ENCODE measurements at places on chromosomes 5 and 9.

DNA sequence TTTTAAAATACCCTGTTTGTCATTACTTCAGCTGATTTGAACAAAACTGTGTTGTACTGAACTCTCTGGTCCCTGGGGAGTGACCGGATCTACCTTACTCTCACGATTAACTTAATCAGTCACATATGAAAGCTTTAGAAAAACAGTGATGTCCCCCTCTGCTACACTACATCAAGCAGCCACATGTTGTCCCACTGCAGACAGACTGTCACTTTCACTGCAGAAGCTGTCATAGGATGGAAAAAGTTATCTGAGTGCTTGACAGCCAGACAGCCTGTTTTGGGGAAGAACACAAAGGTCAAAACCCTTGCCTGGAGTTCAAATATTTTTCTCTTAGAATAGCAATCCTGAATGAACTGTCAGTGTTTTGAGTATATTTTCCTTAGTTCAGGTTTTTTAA lies 546.4 kb downstream of the DTWD2 start:
- no peak for DNase-seq

GRCh38 chr9:76626141-76626540 lies 138.1 kb upstream of the PCA3 start:
- no peak for DNase-seq

- no peak for DNase-seq
Observed at GRCh38 chr5:68995845-68996545, 97.8 kb upstream of the SLC30A5 start.

GRCh38 chr9:69076550-69076949 lies 41.0 kb downstream of the FXN start:
- no peak for DNase-seq

GRCh38 chr5:174151599-174152181 lies 106.2 kb downstream of the NSG2 start:
- DNase-seq = no peak

GRCh38 chr5:108430931-108431608 lies 49.2 kb upstream of the FBXL17 start:
- no peak for DNase-seq

DNA sequence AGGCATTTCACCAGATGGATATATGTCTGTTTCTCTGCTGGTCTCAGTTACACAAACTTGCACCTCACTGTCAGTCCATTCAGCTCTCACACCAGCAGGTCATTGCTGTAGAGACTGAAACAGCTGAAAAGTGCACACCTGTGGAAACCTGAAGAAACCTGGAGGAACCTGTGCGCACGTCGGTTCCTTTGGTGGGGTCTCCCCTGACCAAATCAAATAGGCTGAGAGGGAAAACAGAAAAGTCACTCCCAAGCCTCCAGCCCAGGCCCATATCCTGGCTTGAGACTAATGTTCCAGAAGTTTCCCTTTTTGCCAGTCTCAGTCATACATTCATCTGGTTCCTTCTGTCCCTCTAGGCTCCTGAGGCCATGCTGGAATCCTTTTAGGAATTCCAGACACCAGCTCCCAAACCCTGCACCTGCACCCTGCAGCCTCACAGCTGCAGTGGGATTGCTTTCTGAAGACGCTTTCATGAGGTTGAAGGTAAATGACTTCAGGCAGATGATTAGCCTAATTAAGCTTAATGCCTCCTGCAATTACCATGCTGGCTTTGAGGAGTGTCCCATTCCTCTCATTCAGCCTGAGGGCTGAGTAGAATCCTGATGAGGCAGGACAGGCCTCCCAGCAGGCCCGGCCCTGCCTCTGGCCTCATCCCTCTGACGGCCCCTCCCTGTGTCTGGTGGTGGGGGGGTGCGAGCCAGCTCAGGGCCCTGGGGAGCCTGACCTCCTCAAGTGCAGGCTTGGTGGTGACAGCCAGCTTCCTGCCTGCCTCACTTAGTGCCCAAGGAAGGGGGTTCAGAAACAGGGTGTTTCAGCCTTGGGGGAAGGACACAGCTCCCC lies 24.3 kb upstream of the CXCL14 start:
- peak; percentile 7 for DNase-seq

DNA sequence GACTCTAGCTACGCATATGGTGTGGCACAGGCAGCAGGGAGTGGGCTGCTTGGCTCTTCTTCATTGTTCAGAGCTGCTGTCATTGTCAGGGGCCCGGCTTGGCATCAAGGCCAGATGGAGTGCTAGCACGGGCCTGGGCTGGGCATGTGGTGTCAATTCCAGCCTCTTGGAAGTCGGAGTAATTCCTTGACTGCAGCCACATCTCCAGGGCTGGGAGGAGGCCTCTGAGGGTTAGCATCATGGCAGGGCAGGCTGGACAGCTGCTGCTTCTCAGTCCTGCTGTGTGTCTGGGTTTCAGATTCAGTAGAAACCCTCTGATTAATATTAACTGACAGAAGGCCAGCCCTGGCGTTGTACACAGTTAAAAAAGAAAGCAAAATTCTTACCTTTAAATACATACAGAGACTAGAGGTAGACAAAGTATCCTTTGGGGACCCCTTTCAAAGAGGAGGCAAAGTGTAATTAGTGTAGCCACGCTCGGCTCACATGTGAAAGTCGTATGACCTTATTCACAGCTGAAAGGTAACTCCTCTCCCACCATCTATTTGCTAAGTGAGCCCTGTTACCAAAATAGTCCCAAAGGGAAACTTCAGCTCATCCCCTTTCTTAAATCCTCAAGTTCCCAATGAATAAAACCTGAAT lies 126.4 kb downstream of the DOCK2 start:
- no peak for DNase-seq

DNA sequence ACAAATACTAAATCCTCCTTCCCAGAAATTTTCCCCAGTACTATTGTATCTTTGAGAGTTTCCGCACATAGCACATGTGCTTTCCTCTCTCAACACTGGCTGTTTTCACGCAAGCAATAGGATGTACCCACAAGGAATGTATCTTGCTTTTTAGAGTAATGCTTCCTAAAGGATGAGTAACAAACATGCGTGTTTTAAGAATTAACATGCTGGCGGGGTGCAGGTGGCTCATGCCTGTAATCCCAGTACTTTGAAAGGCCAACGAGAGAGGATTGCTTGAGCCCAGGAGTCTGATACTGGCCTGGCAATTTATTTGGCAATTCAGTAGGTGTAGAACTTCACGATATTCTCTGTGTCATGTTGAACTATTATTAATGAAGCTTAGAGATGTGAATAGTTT lies 4.6 kb downstream of the RUFY1 start:
- no peak for DNase-seq

GRCh38 chr5:7638456-7638855 lies 212.5 kb downstream of the CFAP90 start:
- DNase-seq = no peak

DNA sequence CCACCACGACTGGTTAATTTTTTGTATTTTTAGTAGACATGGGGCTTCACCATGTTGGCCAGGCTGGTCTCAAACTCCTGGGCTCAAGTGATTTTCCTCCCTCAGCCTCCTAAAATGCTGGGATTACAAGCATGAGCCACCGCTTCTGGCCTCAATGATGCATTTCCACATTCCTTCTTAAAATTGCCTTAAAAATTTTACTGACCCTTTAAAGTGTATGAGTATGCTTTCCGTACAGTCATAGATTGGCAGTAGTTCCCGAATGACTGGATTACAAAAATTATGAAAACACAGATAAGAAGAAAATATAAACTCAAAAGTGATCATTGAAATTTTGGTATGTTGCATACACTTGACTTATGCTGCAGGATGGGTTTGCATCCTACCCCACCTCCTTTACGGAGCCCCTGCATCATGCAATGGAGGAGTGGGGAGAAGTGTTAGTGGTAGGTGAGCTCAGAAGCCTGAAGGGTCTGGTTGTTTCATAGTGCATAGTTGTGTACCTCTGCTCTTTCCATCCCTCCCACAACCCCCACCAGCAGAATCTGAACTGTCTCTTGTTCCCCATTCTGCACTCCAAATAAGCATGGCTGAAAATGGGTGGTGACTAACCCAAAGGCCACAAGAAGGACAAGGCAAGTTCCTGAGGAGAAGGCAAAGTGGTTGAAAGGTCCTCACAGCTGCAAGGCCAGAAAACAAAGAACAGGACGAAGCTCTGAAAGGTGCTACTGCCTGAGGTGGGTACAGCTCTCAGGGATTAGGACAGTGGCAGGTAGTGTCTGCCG lies 26.8 kb downstream of the ANKRD55 start:
- no peak for DNase-seq

DNA sequence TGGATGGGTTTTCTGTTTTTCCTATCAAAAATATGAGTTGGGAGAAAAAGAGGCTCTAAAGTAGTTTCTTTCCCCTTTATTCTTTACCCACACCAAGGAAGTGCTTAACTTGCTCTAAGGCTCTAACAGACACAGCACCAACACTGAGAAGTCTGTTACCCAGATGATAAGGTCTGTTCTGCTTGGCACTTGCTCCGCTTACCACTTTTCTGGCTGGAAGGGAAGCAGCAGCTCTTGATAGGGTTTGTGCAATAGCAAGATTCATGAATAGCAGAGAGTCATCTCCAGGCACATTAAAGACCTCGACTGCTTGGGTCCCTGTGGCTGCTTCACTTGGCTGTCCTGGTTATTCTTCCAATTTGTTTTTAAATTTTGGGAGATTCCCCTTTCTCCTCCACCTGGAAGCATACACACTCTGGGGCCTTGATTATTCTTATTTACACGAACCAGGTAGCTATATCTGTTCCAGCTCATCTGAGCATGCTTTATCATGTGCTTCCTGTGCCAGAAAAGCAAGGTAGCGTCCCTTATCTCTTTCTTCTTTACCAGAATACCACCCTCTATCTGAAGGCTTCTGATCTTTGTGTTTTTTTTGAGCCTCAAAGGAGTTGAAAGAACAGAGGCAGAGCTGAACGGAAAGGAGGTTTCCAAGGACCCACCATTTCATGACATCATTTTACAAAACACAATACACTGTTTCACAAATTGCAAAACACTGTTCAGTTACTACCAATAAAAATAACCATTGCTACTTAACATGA lies 24.8 kb downstream of the PPP3R2 start:
- no peak for DNase-seq

GRCh38 chr5:127101533-127101932 lies 28.2 kb upstream of the C5orf63 start:
- no peak for DNase-seq

DNA sequence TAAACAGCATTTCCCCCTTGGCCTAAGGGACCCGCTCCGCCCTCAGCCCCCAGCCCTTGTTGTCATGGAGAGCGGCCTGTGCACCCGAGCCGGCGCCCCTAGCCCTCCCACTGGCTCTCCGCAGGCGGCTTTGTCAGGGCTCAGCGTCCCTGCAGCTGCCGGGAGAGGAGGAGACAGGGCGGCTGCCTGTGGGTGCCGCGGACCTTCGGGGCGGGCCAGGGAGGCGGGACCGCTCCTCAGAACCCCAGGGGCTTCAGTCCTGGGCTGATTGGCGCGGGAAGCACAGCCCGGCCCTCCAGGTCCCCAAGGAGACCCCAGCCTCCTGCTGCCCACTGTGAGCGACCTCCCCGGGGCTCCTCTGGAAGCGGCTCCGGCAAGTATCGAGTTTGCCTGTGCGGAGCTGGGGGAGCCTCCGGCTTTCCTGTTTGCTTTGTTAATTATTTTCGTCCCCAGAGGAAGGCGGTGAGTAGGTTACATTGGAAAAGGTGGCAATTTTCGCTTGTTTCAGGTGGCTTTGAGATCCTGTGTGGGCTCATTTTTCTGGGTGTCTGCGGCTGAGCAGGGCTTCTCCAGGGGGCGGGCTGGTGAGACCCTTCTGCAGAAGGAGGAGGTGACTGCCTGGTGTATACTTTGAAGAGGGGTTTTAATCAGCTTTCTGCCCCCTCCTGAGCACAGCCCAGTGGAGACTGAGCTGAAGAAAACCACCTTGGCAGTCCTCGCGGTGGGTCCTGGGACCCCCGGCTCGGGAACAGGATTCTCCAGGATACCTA lies at the start of gene FGD3:
Gene FGD3 (plus strand): TSS at position 256 of the 770 bp plus-strand sequence. CDS start 28,734 bp downstream, outside the sequence.
- DNase-seq = peak; percentile 77

DNA sequence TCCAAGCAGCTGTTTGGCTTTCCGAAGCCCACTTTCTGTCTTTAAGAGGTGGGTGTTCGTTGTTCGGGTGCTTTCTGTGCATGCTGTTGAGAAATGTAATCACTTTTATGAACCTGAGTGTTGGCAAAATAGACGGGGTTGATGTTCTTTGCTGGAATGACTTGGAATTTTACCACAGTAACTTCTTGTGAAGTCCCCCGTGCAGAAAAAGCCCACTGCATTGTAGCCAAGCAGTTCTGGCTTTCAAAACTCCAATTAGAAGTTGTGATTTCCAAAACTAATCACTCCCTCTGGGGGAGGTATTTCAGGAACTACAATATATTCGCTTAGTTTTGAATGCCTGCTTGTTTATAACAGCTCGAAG lies 111.1 kb downstream of the PAM start:
- no peak for DNase-seq

- DNase-seq = no peak
Observed at GRCh38 chr5:4758550-4758949, 381.6 kb upstream of the ADAMTS16 start.

All from activated CD8-positive, alpha-beta memory T cell treated with anti-CD3 and anti-CD28 coated beads, Interleukin-2, amount 50 U/mL, for 48 hours (primary cell).